Tibial artery (tissue), 4 donors: ENCODE measurements at places on chromosomes 13 and 19.

GRCh38 chr19:49145573-49146407 is 9.4 kb downstream of the HRC start:
- DNase-seq: peak; percentile 76

GRCh38 chr19:7799640-7800355 is 30.2 kb upstream of the EVI5L start:
- peak; percentile 44 for DNase-seq

DNA sequence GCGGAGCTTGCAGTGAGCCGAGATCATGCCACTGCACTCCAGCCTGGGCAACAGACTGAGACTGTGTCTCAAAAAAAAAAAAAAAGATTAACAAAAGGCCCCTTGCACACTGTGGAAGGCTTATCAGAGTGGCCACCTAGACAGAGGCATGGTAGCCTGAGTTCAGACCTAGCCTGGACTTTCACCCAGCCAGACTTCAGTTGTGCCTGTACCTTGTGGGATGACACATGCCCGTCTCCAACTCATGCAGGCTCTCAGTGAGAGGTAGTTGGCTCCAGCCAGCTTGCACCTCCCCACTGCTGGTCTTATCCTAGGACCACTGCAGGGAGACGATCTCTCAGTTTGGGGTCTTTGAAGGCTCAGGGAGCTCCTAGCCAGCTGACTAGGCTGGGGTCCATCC is 52.2 kb downstream of the GATAD2A start:
- no peak for DNase-seq

DNA sequence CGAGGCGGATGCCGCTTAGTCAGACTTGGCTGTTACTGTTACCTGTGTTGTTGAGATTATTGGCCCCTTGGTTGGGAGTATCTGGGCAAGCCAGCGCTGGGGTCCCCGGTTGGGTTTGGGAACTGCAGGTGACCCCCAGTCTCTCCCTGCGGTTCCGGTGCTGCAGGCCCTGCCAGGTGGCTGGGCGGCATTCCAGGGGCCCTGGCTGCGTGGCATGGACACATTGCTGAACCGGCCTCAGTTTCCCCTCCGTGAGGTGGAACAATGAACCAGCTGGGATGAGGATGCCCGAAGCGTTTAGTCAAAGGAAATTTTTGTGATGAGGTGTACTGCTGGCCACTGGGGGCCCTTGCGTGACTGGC is 538 bp downstream of the B3GNT3 start:
- no peak for DNase-seq

- DNase-seq: no peak
These were observed 573 bp upstream of the ZNF614 start for GRCh38 chr19:52028780-52029123.

- no peak for DNase-seq
These were observed 2.8 kb downstream of the ACP5 start for GRCh38 chr19:11574689-11575088.

DNA sequence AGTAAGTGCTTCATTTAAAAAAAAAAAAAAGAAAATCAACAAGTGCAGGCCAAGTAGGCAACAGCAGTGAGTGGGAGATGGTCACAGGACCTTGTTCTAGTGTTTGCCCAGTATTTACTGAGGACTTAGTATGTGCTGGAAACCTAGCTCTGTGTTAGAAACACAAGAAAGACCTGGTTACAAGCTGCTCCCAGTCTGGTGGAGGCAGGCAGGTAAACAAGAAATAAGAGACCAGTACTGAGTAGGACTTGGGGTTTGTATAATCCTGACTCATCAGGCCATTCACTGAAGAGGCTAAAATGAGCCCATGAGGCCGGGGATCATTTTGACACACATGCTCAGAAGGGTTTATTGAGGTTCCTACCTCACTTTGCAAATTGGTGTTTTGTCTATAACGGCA is 21.5 kb upstream of the SERPINE3 start:
- DNase-seq: no peak

DNA sequence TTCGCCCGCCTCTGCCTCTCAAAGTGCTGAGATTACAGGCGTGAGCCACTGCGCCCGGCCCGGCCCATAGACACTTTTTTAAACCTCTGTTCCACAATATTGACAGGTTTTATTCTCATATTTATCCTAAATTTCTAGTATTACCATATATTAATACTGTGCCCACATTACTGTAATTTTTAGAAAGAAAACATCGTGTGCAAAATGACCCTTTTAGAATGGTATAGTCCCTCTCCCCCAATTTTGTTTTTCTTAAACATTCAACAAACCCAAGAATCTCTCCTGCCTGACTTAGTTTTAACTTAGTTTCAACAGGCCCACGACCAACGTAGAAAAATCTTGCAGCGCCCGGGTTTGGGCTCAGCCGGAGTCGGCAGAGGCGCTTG is 9.1 kb downstream of the CDX2 start:
- no peak for DNase-seq

DNA sequence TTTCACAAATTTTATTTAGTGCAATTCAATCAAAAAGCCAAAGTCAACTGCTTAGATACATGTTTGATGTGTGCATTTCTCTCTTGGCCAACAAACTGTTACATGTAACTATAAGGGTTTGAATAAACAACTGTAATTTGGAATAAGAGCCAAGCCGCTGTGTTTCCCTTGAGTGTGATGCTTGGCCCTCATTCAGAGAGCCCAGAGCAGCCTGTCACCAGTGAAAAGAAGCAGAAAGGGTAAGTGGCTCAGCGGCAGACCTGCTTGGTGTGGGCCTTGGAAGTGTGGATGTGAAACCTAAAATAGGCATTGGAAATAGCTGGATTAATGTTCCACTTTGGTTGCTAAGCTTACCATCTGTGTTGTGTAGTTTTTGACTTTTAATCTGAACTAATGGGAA is 924.6 kb downstream of the OLFM4 start:
- DNase-seq: no peak

DNA sequence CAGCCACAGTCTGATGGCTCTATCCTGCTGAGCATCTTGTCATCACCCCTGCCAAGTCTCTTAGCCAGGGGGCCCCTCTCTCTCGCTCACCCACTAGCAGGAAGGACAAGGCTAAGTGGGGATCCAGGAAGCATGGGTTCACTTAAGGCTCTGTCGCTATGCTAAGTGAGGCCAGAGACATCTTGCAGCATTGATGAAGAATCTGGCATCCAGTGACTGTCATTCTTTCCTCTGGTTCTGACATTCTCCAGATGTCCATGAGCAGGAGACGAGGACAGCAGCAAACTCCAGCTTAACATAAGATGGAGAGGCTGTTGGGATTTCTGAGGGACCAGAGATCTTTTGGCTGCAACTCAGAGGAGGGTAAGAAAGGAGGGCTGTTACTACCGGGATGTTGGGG is 230.2 kb downstream of the TSHZ3 start:
- no peak for DNase-seq

- peak; percentile 93 for DNase-seq
These were observed 37.6 kb upstream of the NANOS3 start for GRCh38 chr19:13839130-13839937.

GRCh38 chr19:15934332-15935078 is at the start of gene CYP4F11:
Gene CYP4F11 (minus strand): TSS chr19:15934529. CDS start chr19:15934408, 121 bp downstream.
- peak; percentile 65 for DNase-seq

- DNase-seq: no peak
These were observed 69.0 kb downstream of the KDM4B start for GRCh38 chr19:5037936-5038335.

GRCh38 chr13:62643799-62644524 is 1228.3 kb upstream of the PCDH20 start:
- DNase-seq: no peak

- DNase-seq: no peak
These were observed 10.0 kb upstream of the OR10H2 start for GRCh38 chr19:15717809-15718208.

DNA sequence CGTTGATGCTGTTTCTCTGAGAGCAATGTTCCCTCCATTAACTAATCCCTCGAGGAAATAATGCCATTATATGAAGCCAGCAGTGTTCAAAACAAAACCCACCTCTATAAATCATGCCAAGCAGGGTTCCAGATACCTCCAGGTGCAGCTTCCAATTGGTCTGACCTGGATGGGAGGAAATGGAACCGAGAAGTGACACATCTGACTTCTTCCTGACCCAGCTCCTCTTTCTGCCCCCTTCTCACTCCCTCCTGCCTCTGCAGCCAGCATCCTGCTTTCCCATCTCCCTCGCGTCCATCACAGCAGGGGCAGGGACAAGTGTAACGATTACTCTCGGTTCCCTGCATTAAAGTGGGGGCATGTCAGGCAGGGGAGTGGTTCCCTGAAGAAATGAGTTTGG is 37.5 kb downstream of the HSPH1 start:
- DNase-seq: no peak

- no peak for DNase-seq
These were observed 89.9 kb downstream of the UBL3 start for GRCh38 chr13:29760544-29760943.
